ENCODE measurements at places on chromosomes 1 and 21.
A peak's percentile ranks its signal among the peaks of the same experiment; 100 is the strongest.

DNA sequence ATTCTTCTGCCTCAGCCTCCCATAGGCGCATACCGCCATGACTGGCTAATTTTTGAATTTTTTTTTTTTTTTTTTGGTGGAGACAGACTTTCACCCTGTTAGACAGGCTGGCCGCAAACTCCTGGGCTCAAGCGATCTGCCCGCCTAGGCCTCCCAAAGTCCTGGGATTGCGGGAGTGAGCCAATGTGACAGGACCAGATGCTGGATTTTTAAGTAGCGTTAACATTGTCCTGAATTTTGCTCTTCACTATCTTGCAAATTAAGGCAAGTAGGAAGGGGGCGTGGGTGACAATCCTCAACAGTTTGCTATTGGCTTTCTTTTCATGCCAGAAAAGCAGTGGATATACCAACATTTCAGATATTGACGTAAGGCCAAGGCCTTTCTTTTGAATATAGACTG, 49.7 kb upstream of the TSNAX start:
- DNase-seq, result no peak

GRCh38 chr21:35987475-35987874, 72.9 kb downstream of the SETD4 start:
- DNase-seq, result no peak

- no peak for DNase-seq
These were observed 14.3 kb downstream of the MOV10 start for GRCh38 chr1:112688781-112689193.

DNA sequence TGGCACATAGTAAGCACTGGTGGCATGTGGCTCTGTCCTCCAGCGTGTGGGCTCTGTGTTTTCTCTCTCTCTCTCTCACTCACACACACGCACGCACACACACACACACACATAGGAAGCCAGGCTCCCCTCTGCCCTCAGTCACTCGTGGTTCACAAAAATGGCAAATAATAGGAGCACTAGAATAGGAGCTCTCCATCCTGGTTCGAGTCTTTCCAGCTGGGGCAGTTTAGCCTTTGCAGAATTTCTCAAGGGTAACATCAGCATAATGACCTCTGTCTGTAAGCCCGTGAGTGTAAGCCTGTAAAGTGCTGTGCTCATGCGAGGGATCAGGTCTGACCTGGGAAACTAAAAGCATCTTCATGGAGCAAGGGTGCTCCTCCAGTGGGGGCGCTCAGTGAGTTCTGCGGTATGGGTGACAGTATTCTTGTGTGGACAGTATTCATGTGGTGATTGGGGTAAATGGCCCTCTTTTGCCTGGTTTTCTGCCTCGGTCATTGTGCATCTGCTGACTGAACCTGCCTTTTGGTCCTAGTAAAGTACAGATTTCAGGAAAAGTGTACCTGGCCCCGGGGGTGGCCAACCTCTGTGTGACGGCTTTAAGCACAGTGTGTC, 842 bp upstream of the ZC3H12A start:
- peak; percentile 55 for DNase-seq

DNA sequence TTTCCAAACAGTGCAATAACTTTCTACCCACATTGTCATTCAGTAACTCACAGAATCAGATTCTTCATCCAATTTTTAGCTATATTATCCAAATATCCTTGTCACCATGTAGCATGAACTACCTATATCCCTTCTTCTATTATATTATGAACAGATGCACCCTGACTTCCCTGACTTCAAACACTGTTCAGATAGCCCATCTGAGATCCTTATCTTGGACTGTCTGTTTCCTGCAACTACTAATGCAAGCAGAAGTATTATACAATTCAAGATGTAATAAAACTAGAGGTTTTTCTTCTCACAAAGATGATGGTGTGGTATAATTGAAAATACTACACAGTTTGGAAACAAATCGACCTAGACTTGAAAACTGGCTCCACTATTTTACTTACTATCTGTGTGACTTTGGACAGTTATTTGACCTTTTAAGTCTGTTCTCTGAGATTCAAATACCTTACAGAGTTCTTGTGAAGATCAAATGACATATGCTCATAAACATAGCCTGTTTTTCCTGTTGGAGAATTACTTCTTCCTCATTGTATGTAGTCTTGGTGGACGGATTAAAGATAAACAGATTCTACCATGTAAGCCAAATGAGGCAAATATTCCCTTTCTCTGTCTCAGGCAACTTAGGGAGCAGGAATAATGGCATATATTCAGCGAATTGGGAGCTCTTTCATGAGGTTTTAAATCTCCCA, 407.9 kb upstream of the ZRANB2 start:
- DNase-seq, result no peak

DNA sequence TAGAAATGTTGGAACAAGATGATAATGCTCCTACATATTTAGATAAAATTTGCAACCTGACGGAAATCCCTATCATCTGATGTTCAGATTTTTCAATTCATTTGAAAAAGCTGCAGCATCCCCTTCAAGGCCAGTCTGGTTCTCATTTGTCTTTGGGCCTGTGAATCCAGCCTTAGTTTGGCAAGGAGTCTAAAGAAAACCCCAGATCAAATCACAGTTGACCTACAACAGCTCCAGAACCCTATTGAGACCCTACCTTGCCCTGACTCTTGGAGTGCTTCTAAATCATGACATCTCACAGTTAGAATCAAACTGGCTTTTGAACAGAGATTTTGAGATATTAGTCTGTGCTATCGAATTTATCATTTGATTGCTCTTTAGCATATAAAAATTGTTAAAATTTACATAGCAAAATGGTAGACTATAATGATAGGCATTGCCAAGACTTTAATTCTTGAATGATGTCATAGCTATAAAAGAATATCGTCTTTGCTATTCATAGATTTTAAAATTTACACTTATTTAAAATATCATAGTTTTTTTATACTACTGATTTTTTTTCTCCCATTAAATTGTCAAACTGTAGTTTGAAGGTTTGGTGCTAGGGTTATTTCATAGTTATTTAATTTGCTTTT, 2.2 kb downstream of the PPP2R5A start:
- no peak for DNase-seq

GRCh38 chr1:214281720-214282629, 1.0 kb downstream of the SMYD2 start:
- no peak for DNase-seq

DNA sequence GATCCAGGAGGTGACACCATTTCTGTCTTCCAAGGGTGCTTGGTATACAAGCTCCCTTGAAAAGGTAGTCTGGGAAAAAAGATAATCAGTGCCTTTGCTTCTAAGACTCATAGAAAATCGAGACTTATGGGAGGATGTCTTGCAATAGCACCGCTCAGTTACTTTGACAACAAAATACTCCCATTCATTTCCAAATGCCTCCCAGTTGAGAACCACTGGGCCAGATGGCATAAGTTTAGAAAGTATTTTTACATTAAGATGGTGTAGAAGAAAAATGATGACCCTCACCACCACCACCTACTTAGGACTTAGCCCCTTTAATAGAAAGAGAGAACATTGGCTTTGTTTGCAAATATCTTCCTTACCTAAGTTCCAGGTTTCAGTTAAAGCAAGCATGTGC, 4.6 kb downstream of the TRMT13 start:
- no peak for DNase-seq

- no peak for DNase-seq
These were observed 77.8 kb upstream of the CACHD1 start for GRCh38 chr1:64392109-64392508.

- DNase-seq, result no peak
These were observed 6.4 kb downstream of the LAMB3 start for GRCh38 chr1:209645574-209646452.

- no peak for DNase-seq
These were observed 843 bp upstream of the BCAN start for GRCh38 chr1:156640842-156641706.

- DNase-seq, result no peak
These were observed at the start of gene FAM43B for GRCh38 chr1:20551945-20552727. FAM43B (plus strand) TSS chr1:20552573; CDS start chr1:20552974, 401 bp downstream.

DNA sequence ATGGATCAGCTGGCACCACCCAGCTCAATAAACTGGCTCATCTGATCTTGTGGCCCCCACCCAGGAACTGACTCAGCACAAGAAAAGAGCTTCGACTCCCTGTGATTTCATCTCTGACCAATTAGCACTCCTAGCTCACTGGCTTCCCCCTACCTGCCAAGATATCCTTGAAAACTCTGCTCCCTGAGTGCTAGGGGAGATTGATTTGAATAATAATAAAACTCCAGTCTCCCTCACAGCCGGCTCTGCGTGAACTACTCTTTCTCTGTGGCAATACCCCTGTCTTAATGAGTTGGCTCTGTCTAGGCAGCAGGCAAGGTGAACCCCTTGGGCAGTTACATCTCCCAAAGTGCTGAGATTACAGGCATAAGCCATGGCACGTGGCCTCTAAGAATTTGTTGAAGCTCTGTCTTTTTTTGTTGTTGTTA, 11.8 kb upstream of the RHBDL2 start:
- no peak for DNase-seq

- no peak for DNase-seq
These were observed 16.6 kb upstream of the IL19 start for GRCh38 chr1:206754011-206754410.

GRCh38 chr21:37563641-37564340, 197.2 kb downstream of the DYRK1A start:
- peak; percentile 92 for DNase-seq

DNA sequence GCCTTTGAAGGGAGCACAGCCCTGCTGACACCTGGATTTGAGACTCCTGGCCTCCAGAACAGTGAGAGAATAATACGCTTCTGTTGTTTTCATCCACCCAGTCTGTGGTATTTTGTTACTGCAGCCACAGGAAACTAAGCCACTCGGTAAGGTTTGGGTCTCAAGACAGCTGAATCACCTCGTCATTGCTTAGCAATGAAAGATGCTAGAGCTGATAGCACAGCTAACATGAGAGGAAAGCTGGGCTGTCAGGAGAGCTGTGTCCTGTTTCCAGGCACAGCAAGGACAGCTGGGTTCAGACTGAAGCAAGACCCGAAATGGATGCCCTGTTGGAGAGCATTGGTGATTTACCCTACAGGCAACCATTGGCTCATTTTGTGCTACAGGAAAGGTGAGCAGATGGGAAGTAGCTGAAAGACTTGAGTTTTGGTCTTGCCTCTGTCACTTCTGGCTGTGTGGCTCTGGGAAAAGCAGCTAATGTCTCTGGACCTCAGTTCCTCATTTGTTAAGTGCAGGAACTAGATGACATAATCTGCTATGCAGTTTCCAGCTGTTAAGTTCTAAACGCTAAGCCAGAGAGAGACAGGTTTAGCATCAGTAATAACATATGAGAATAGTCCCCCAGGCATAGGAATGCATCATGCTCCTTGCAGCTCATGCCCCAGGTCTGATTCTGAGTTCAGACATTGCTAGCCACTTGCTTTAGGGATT, 58.0 kb downstream of the CLIC6 start:
- peak; percentile 27 for DNase-seq

DNA sequence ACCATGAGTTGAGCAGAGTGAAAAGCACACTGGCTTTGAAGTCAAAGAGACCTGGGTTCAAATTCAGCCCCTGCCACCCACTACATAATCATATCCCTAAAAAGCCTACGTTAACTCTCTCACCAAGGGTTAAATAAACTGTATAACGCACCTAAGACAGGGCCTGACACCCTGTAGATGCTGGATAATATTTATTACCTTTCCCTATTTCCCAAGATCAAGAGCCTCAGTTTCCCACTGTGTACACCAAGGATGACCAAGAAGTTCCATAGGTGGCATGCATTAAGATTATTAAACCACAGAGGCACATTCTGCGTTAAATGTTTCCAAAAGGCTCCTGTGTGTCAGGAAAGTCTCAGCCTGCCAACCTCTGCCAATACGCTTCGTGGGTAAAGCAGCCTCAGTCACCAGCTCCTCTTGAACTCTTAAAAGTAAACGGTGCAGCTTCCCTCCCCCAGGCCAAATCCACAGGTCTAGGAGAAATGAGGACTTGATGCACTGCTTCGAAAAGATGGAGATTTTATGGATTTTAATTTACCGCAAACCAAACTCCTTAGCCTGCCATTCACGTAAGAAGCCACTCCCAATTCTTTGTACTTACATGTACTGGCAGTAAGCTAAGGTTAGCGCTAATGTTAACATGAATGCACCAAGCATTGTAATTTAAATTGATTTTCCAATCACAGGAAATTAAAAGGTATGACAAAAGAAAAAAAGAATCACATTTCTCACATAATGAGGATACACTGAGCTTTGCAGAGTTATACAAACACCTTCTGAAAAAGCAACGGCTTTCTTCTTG, 2.6 kb downstream of the USP24 start:
- DNase-seq, result no peak

DNA sequence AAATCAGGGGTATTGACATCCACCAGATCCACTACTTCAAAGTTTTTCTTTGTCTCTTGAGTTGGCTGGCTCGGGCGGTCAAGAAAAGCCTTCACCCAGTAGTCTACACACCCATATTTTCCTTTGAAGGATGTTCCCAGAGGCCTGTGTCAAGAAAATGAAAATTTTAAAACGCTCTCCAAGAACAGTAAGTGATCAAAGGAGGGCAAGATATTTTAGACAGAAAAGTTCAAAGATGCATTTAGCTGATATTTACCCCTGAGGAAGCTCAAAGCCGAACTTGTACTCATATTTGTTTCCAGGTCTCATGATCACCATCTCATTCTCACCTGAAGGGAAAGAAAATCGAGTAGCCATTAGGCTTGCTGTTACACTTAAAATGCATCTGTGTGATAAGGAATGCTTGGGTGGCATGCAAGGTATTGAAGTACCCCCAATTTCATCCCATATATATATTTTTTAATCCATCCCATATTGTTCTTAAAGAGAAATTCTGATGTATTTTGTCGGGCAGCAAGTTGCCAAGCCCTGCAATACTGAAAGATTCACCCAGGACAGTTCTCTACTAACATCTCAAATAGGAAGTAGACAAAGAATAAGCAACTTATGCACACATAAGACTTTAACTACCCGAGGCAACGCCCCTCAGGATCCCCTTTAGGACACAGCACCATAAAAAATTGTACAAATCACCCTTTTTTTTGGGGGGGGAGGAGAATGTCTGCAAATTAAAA, 1.1 kb downstream of the TXNIP start:
- DNase-seq, result no peak

DNA sequence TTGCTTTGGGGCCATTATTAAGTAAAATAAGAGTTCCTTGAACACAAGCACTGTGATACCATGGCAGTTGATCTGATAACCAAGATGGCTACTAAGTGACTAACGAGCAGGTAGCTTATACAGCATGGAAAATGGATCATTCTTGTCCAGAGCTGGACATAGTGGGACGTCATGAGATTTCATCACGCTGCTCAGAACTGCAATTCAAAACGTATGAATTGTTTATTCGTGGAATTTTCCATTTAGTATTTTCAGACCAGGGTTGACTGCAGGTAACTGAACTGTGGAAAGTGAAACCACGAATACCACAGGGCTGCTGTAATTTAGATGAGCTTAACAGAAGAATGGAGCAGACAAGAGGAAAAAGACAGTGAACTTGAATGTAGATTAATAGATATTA, 38.9 kb downstream of the CCDC18 start:
- DNase-seq, result peak; percentile 33

GRCh38 chr21:44295646-44296045, 4.2 kb upstream of the PFKL start:
- DNase-seq, result no peak

DNA sequence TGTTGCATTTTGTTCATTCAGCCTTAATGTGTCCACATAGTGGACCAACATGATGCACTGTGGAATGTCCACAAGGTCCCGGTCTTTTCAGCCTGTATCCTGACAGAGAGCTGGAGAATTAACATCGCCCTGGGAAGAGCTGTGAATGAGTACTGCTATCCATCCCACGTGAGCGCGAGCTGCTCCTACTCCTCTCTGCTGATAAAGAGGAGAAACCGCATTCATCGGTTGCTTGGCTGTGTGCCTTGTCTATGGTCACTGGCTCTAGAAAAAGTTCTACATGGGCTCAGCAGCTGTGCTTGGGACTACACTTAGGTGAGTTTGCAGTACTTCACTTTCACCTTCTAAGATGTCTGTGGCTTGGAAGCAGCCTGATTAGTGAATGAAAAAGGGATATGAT, 31.1 kb upstream of the IGSF5 start:
- DNase-seq, result no peak

Measured in activated CD4-positive, alpha-beta memory T cell treated with anti-CD3 and anti-CD28 coated beads, Interleukin-2, amount 10 ng/mL, durations not matched to agents 7 days and 5 days (primary cell).